Activated CD4-positive, alpha-beta memory T cell treated with anti-CD3 and anti-CD28 coated beads for 36 hours (primary cell): ENCODE measurements at places on chromosomes 5 and 9. TPM values are rescaled to one million over a fixed set of nuclear protein-coding genes. Genes with fewer than 3 reads are reported as not detected.

- H3K27ac ChIP-seq = no peak overlapping the region
- no peaks in the 10 kb centered on the region for H3K36me3 ChIP-seq
- peaks cover 6% of the 10 kb centered on the region for H3K27me3 ChIP-seq
- H3K4me3 ChIP-seq = no peak overlapping the region
- H3K4me1 ChIP-seq = no peaks in the 10 kb centered on the region
- no peak for DNase-seq
Observed at GRCh38 chr9:108775901-108776306, 79.9 kb downstream of the ACTL7B start.

DNA sequence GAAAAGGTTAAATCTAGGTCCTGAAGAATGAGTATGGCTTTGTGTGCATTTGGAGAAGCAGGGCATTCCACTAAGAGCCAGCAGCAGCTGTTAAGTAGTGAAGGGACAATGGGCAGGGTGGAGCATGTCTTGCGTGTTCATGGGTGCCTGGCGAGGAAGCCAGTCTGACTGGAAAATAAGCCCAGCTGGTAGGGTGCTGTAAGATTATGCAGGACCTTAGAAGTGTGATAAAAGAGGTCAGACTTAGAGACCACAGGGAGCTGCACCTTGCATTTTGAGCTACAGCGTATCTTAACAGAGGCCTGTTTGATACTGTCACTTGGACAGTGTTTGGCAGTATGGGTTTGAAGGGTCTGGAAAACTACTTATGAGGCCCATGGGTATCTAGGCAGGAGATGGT lies 131.7 kb upstream of the ELL2 start:
- DNase-seq = no peak
- H3K36me3 ChIP-seq = no peaks in the 10 kb centered on the region
- no peaks in the 10 kb centered on the region for H3K4me1 ChIP-seq
- no peak overlapping the region for H3K27ac ChIP-seq
- no peaks in the 10 kb centered on the region for H3K27me3 ChIP-seq

DNA sequence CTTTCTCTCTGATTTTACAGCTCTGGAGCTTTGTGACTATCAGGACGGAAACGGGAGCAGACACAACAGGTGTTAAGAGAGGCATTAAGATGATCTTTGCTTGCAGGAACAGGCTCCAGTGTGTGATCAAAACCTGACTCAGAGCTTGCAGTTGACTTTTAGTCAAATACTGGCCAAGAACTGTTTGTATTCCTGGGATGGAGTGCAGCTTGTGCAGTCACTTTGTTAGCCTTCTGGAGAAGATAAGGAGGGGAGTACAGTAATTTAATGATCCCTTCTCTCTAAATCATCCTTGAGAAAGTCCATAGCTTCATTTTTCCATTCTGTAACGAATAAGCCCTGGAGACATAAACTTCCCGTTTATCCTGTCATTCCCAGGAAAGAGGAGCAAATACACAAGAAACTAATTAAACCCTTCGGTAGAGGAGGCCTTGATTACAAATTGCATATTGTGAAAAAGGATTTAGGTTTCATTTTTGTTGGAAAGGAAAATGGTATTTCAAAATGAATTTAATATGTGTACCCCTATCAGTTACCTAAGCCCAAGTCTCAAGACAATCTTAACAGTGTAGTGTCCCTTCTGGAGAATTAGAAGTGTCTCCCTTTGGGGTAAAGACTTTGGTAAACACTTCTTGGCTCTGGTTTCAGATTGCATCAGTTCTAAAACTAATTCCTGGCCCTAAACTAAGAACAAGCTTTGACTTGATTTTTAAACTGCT lies 3.1 kb upstream of the STOM start:
- no peak overlapping the region for H3K27ac ChIP-seq
- peaks cover 7% of the 10 kb centered on the region for H3K36me3 ChIP-seq
- no peaks in the 10 kb centered on the region for H3K27me3 ChIP-seq
- DNase-seq = no peak
- no peak overlapping the region for H3K4me3 ChIP-seq

DNA sequence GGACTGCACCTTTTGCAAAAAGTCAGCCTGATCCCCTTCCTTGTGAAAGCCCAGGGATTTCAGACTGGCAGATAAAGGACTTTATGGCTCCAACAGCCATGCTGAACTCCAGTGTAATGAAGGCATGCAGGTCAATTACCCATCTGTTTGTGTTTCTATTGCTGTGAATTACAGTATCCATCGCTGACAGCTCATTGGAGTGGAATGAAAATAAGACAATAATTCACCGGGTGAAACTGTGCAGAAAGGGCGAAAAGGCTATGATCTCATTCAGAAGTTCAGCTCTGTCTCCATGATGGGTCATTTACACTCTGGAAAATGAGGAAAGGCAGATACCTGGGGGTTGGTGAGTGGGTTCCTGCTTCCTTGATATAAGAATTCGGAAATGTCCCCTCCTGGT lies 148.0 kb downstream of the BRINP1 start:
- no peaks in the 10 kb centered on the region for H3K27me3 ChIP-seq
- DNase-seq = no peak
- H3K4me1 ChIP-seq = no peaks in the 10 kb centered on the region
- H3K27ac ChIP-seq = no peak overlapping the region
- no peaks in the 10 kb centered on the region for H3K36me3 ChIP-seq
- H3K4me3 ChIP-seq = no peak overlapping the region

GRCh38 chr5:127014573-127014972 lies 15.8 kb downstream of the MARCHF3 start:
- peaks cover 1% of the 10 kb centered on the region for H3K27me3 ChIP-seq
- peaks cover 29% of the 10 kb centered on the region for H3K4me1 ChIP-seq
- no peak for DNase-seq
- no peak overlapping the region for H3K27ac ChIP-seq

DNA sequence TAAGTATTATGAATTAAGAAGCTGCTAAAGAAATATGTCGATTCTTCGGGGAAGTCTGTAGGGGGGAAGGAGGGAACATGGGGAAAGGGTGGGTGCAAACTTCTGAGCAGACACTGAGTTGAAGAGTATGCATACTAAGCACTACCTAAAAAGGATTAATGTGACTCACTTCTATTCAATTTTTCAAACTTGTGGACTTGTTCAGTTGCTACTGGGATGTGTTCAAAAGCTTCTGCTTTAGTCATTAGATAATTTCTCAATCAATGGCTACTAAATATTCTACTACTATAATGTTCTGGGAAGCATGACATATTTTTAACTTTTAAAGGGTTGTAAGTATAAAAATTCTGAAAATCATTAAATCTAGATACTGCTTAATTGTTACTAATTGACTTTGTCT lies 109.7 kb upstream of the FER start:
- H3K27me3 ChIP-seq = peaks cover 8% of the 10 kb centered on the region
- DNase-seq = no peak
- H3K4me3 ChIP-seq = no peak overlapping the region
- H3K36me3 ChIP-seq = no peaks in the 10 kb centered on the region
- peaks cover 2% of the 10 kb centered on the region for H3K4me1 ChIP-seq
- no peak overlapping the region for H3K27ac ChIP-seq

DNA sequence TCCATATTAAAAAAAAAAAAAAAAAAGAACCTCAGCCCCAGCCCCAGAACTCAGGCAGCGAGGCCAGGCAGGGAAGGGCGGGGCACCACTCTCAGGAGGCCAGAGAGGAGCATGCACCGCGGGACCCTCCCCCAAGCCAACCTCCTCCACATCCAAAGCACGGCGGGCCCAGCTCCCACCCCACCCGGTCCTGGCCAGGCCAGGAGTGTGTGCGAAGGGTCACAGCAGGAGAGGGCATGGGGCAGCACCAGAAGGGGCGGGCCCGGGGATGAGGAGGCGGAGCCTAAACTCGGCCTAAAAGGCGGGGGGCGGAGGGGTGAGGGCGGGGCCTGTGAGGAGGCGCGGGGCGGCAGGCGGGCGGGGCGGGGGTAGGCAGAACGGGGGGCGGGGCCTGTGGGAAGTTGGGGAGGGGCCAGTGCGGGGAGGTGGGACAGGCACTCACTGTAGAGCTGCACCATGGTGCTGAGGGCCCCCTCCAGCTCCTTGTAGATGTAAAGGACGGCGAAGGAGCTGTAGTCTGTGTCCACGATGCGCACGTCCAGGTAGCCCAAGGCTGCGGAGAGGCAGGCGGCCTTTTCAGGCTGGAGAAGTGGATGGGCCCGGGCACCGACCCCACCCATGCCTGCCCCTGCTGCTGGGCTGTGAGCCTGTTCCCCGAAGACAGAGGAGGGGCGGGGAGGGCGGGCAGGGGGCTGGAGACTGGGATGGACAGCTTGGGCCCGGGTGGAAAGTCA lies 1.2 kb downstream of the LCN15 start:
- peak; percentile 50 for DNase-seq
- H3K4me1 ChIP-seq = peaks cover 15% of the 10 kb centered on the region
- H3K27me3 ChIP-seq = peaks cover 20% of the 10 kb centered on the region
- no peak overlapping the region for H3K4me3 ChIP-seq
- H3K36me3 ChIP-seq = no peaks in the 10 kb centered on the region
- no peak overlapping the region for H3K27ac ChIP-seq

GRCh38 chr5:16437977-16438376 lies 27.6 kb downstream of the ZNF622 start:
- H3K4me1 ChIP-seq = no peaks in the 10 kb centered on the region
- no peak for DNase-seq
- no peaks in the 10 kb centered on the region for H3K36me3 ChIP-seq
- no peaks in the 10 kb centered on the region for H3K27me3 ChIP-seq

- H3K27me3 ChIP-seq = no peaks in the 10 kb centered on the region
- no peak for DNase-seq
- no peak overlapping the region for H3K27ac ChIP-seq
- no peaks in the 10 kb centered on the region for H3K36me3 ChIP-seq
- no peak overlapping the region for H3K4me3 ChIP-seq
Observed at GRCh38 chr5:17037751-17038150, 101.7 kb upstream of the MYO10 start.

- H3K4me3 ChIP-seq = no peak overlapping the region
- H3K4me1 ChIP-seq = no peaks in the 10 kb centered on the region
- no peak overlapping the region for H3K27ac ChIP-seq
- DNase-seq = no peak
Observed at GRCh38 chr5:124825983-124826337, 79.5 kb upstream of the ZNF608 start.

DNA sequence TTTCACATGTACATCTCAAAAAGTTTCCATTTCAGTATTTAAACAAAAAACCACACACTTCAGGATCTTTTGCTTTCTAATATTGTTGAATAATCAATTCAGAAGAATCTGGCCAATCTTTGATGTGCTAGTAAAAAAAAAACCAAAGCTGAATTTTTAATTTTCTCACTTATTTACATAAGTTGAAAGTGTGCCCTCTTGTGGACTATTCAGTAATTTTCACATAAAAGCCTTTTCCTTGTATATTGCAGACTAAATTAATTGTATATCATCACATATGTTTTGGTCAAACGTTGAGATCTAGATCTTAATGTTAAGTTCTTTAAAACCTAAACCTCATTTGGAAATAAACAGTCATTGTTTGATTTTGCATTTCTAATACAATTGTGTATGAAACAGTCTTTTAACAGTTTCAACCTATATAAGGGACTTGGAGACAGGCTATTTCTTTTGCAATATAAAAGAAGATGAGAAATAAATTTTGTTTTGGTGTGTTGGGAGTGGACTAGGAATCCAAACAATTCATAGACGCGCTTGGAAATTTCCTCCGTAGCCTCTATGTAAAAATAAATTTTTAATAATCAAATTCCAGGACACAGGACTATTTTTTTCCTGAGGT lies 68.1 kb downstream of the NIPBL start:
- H3K27me3 ChIP-seq = no peaks in the 10 kb centered on the region
- no peak overlapping the region for H3K27ac ChIP-seq
- H3K36me3 ChIP-seq = no peaks in the 10 kb centered on the region
- no peak overlapping the region for H3K4me3 ChIP-seq
- peaks cover 40% of the 10 kb centered on the region for H3K4me1 ChIP-seq
- no peak for DNase-seq

SLC6A19 gene
- not detected for total RNA-seq

EGFL7 gene
- 0.90 TPM for total RNA-seq

SLC36A1 gene
- 3.8 TPM for total RNA-seq

PCA3 gene
- not detected for total RNA-seq

SAXO1 gene
- total RNA-seq = not detected

TRPM3 gene
- total RNA-seq = not detected

NUTM2G gene
- not detected for total RNA-seq

ADGRV1 gene
- total RNA-seq = 0.05 TPM

ROPN1L gene
- not detected for total RNA-seq

UAP1L1 gene
- total RNA-seq = 6.7 TPM

PCDHA11 gene
- total RNA-seq = not detected
